ENCODE measurements at places on chromosomes 5 and 9. TPM values are rescaled to one million over a fixed set of nuclear protein-coding genes. Genes with fewer than 3 reads are reported as not detected.

DNA sequence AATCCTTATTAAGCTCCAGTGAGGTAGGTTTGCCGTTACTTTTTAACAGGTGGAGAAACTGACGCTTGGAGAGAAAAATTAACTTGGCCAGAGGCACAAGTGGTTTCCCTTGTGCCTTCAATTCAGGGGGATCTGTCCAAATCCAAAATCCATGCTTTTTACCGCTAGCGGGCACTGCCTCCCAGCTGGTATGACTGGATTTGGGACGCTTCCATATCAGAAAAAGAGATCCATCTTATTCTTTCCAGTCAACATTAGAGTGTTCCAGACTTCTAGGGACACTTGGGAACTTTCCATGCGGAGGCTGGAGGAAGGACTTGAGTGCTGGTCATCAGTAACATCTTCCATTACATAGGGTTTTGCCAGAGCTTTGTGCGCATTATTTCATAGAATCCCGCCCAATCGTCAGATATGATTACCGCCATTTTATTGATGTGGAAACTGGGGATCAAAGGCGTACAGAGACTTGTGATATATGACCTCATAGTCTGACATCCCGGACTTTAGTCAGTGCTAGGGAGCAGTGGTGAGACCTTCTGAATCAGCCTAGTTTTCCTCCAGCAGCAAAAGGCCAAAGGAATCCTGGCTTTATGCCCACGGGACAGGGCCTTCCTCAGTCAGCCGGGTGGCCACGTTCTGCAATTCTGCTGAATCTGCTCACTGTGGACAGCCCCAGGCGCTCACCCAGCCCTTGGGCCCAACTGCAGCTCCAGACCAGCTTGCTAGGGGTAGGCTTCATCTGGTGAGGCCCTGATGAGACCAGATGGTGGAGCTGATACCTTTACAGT lies 1.1 kb upstream of the GNPDA1 start:
- peak; percentile 55 for DNase-seq

DNA sequence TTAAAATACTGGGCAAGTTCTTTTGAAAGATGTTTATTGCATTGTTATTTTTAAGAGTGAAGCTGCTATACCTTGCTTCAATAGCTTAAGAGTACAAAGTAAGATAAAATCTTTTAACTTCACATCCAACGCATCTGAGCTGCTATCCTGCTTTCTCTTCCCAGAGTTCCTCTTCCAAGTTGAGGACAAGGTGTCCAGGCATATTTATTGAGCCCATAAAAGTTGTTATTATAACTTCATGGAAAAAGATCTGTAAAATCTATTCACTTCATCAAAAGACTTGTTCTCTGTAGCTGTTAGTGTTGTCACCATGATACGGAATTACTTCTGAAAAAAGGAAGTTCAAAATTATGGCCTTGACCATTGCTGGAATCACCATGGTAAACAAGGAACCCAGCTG lies 306.2 kb upstream of the ELAVL2 start:
- no peak for DNase-seq

- DNase-seq = no peak
These were observed 3.6 kb upstream of the SCGB3A2 start for GRCh38 chr5:147874910-147875367.

- no peak for DNase-seq
These were observed 11.5 kb downstream of the CCDC69 start for GRCh38 chr5:151212406-151212798.

The F2RL1 gene
- 1.2 TPM for total RNA-seq

The UCK1 gene
- total RNA-seq = 14.9 TPM
